CD8-positive, alpha-beta memory T cell (primary cell): ENCODE measurements at places on chromosomes 5 and 9. TPM values are rescaled to one million over a fixed set of nuclear protein-coding genes. Genes with fewer than 3 reads are reported as not detected.

- no peaks in the 10 kb centered on the region for H3K36me3 ChIP-seq
- no peaks in the 10 kb centered on the region for H3K27me3 ChIP-seq
- DNase-seq: no peak
- no peak overlapping the region for H3K4me3 ChIP-seq
- H3K27ac ChIP-seq: no peak overlapping the region
Observed at GRCh38 chr5:14226992-14227391, 83.8 kb downstream of the TRIO start.

DNA sequence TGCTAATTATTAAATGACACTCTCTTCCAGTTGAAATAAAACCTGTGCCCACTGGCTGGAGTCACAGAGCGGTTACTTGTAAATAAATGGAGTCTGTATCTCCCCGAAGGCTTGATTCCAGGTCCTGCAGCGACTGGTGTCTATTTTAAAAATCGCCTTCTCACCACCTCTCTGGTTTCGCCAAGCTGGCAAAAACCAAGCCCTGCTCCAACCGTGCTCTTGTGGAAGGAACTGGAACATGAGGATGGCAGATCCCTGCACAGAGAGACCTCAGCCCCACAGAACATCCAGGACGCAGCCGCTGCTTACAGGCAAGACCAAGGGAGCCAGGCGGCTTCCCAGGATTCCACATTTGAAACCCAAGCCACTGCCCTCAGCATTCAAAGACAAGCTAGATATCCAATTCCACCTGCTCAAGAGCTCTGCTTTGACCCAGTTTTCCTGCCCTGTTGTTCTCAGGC lies 15.0 kb downstream of the SEMA4D start:
- DNase-seq: no peak
- H3K36me3 ChIP-seq: peaks cover 8% of the 10 kb centered on the region
- no peak overlapping the region for H3K27ac ChIP-seq

DNA sequence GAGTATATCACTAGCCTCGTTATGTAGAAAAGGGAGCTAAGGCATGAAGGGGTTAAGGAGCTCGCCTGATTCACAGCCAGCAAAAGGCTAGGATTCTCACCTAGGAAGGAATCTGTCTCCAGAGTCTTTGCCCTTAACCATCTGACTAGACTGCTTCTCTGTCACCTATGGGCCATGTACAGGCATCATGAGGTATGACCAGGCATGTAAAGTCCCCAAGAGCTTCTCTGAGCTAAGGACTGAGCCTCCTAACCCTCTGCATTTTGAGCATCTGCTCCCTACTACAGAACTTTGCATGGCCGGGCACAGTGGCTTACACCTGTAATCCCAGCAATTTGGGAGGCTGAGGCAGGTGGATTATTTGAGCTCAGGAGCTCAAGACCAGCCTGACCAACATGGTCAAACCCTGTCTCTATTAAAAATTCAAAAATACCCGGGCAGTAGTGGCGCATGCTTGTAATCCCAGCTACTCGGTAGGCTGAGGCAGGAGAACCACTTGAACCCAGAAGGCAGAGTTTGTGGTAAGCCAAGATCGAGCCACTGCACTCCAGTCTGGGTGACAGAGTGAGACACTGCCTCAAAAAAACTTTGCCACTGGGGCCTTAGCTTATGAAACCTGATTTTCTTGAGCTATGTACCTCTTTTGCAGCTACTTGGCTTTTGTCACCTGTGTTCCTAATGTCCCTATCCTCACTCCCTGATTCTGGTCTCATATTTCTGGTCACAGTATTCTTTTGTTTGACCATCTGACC lies 33.2 kb upstream of the IL7R start:
- no peak overlapping the region for H3K4me3 ChIP-seq
- DNase-seq: no peak
- peaks cover 96% of the 10 kb centered on the region for H3K4me1 ChIP-seq
- H3K27me3 ChIP-seq: no peaks in the 10 kb centered on the region
- no peak overlapping the region for H3K27ac ChIP-seq
- H3K36me3 ChIP-seq: no peaks in the 10 kb centered on the region

- DNase-seq: no peak
- H3K27me3 ChIP-seq: no peaks in the 10 kb centered on the region
- H3K4me3 ChIP-seq: no peak overlapping the region
- H3K4me1 ChIP-seq: peaks cover 38% of the 10 kb centered on the region
- no peak overlapping the region for H3K27ac ChIP-seq
Observed at GRCh38 chr5:151130235-151130921, 27.2 kb downstream of the ANXA6 start.

DNA sequence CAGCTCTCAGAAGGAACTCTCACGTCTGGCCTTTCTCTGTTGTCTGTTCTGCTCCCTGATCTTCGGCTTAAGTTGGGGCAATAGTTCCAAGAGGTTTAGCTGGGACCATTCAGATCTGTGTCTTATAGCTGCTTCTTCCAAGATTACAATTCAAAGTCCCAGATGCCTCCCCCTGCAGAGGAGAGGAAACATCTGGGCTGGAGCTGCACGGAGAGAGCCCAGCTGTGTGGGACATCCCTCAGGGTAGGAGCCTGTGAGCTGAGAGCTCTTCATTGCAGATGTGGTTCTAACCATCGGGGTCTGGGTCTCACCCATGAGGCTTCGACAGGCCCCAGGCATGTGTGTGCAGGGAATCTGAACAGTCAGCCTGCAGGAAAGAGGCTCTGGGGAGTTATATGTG lies 9.0 kb upstream of the PHF19 start:
- H3K36me3 ChIP-seq: no peaks in the 10 kb centered on the region
- H3K27me3 ChIP-seq: no peaks in the 10 kb centered on the region
- H3K27ac ChIP-seq: no peak overlapping the region

DNA sequence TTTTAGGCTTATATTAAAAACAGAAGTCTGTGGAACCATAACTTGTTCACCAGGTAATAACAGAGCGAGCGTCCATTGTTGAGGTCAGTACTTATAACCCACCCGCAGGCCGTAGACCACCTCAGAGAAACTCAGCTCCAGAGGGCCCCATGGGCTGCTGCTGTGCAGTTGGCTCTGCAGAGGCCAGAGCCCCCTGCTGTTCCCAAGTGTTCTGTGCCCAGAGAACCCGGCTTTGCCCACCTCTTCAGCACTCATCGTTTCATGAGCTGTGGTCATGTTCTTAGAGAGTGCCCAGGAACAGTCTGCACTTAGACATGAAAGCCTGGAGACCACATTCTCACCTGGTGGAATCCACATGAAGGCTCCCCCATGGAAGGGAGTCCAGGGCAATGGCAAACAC lies 50.4 kb upstream of the SLC2A8 start:
- H3K4me3 ChIP-seq: no peak overlapping the region
- H3K27me3 ChIP-seq: peaks cover 3% of the 10 kb centered on the region
- H3K4me1 ChIP-seq: no peaks in the 10 kb centered on the region
- H3K36me3 ChIP-seq: no peaks in the 10 kb centered on the region

DNA sequence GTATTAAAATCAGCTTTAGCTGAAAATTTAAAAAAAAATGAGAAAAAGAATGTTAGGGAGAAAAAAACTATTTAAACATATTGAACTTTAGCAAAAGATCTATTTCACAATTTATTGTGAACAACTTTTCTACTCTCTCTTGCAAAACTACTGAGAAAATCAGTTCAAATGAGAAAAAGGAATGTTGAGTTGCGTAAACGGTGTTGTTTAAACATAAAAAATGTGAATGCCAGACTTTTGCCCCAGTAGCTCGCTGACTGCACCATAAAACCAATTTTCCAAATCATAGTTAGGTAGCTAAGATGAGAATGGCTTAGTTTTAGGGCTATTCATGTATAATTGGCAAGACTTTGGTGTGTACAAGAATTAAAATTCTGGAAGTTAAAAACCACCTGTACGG lies 13.4 kb upstream of the RAD23B start:
- DNase-seq: no peak
- no peak overlapping the region for H3K4me3 ChIP-seq
- H3K4me1 ChIP-seq: no peaks in the 10 kb centered on the region
- H3K27ac ChIP-seq: no peak overlapping the region

DNA sequence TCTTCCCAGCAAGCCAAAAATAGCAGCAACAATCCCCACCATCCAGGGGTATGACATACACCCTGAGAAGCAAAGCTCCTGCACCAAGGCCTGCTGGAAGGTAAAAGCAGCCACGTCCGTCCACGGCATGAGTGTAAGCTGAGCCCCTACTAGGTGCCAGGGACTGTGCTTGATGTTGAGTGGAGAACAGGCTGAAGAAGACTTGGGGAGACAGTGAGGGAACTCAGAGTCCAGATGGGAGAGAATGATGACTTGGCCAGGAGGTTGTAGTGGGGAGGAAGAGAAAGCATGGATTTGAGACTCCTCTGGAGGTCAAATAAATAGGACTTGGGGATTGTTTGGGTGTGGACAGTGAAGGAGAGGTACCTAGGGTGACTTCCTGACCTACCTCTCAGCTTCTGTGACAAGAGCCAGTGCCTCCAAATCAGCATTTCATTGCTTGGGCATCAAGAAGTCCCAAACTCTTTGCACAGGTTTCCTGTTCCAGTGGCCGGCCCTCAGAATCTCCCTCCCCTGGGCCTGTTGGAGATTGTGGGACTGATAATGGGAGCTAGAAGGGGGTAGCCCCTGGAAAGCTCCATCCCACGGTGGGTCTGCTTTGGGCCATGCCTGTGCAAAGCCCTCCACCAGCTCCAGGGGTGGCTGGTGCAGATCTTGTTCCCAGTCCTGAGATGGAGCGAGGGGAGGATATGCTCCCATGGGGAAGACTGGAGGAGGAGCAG lies 58.3 kb upstream of the ADAMTS2 start:
- H3K36me3 ChIP-seq: no peaks in the 10 kb centered on the region
- H3K4me1 ChIP-seq: no peaks in the 10 kb centered on the region
- H3K27ac ChIP-seq: no peak overlapping the region
- H3K27me3 ChIP-seq: no peaks in the 10 kb centered on the region
- DNase-seq: no peak

Gene KCNN2
- total RNA-seq: not detected
